ENCODE measurements at places on chromosomes 3 and 15.

DNA sequence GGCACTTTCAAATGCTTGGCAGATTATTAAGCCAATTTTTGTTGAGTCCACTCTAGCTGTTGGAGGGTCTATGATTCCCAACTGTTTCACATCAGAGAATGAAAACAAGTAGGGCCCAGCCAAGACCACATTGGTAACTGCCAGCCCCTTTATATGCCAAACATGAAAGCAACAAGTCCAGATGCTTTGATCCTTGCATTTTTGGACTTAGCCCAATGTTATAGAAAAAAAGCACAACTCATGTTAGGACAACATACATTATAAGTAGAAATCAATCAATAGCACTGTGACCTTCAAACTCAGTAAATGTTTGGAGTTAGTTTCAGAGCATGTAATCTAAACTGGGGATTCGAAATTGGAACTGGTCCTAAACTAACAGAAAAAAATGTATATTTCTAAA lies 674.7 kb downstream of the MECOM start:
- DNase-seq: no peak

- DNase-seq: no peak
Measured at GRCh38 chr3:71951842-71952241, 166.9 kb upstream of the PROK2 start.

- no peak for DNase-seq
Measured at GRCh38 chr3:63933459-63933858, 21.3 kb upstream of the SCAANT1 start.

GRCh38 chr3:61563313-61564271 lies 2.2 kb downstream of the PTPRG start:
- DNase-seq: no peak

GRCh38 chr15:63722204-63722808 lies 111.4 kb downstream of the HERC1 start:
- no peak for DNase-seq

DNA sequence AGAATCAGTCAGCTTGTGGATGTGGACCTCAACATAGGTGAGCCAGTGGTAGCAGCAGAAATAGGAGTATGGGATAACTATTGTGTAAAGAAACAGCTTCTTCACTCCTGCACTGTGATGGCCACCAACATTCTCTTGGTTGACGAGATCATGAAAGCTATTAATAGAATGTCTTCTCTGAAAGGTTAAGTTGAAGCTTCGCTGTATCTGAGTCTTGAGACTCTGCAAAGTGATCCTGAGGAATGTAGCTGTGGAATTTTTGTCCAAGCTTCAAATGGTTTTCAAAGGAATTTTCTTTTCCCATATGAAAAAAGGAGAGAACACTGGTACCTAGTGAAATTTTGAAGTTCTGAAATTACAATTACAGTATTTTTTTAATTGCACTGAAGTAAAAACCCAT lies 146.3 kb downstream of the GMNC start:
- no peak for DNase-seq

DNA sequence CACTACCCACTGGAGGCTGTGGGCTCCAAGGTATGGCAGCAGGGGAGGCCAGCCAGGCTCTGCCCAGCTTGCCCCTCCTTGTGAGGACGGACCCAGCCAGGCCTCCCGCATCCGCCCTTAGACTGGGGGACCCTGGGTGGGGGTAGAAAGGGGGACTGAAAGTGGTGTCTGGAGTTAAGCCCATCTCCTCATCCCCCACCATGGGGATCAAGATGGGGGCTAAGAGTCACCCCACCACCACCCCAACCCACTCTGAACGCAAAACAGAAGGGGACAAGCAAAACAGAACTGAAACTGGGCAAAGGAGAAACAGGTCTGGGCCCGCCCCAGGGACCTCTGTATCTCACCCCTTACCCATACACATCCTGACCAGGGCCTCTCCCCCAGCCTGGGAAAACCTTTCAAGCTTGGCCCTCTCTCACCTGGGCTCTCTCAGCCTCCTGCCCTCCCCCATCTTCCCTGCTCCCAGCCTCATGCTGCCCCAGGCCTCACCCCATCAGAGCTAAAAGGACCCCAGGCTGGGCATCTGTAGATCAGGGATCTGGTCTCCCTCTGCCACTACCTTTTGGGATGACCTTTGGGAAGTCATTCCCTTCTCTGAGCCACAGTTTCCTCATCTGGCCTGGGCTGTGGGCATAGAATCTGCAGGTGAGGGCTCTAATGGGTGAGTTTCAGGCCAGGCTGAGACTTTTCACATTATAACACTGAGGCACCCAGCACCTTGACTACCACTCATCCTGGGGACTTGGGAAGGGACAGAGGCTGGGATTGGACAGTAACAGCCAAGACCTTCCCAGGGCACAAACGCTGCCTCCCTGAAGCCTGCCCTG lies 30.0 kb upstream of the CYP11A1 start:
- no peak for DNase-seq

DNA sequence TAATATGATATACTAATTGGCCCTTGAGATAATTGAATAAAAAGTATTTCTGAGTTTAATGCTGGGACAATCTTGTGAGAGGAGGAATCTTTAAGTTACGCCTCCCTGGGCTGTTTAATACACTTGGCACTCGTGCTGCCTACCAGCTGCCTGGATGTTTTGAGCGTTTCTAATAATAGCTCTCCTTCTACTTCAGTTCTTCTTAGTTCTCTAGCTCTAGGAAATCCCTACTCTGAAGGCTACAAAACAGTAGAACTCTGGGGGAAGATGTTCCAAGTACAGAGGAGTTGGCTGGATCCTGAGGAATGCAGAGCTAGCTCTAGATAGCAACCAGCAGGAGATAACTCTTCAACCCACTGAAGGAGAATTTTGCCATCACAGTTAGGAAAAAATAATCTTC lies 3.5 kb downstream of the NAALADL2 start:
- DNase-seq: no peak

DNA sequence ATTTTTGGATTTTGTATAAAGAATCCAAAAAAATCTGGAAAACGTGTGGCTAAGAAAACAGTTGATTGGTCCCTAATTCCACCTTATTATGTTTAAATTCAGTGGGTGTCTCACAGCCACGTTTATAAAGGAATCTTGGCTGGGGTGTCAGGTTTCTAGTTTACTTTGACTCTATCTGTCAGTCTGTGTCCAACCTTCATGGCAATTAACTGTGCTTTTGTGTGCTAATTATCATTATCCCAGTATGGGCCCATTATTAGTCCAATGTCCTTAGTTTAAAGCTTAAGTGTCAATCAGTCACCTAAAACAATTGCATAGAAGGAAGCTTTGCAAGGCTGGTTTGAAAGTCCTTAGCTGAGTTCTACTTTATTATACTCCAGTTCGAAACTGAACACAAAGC lies 3.7 kb upstream of the CNTN4 start:
- no peak for DNase-seq

DNA sequence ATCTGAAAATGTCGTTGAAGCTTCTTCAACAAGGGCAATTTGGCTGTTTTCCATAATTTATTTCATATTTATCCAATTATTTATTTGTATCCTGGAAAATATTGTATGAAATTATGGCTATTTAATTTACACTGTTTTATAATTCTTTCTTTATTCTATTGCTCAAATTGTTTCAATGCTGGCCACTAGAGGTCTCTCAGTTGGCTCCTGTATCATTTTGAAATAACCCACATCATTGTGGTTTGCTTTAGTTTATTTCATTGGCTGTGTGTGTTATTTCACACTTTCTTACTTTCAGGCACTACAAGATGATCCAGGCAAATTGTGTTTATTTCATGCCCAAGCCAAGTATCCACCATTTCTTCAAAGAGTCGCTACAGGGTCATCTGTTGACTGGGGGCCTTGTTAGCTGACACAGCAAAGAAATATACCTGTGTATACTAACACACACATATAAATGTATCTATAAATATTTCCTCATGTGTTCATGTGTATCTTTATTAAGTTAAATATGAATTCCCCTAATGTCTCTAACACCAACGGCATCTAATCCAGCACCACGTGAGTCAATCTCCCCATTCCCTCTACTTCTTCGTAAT lies 86.2 kb downstream of the NPAP1 start:
- no peak for DNase-seq

GRCh38 chr3:42900226-42901072 lies 5.5 kb upstream of the ZNF662 start:
- DNase-seq: no peak

DNA sequence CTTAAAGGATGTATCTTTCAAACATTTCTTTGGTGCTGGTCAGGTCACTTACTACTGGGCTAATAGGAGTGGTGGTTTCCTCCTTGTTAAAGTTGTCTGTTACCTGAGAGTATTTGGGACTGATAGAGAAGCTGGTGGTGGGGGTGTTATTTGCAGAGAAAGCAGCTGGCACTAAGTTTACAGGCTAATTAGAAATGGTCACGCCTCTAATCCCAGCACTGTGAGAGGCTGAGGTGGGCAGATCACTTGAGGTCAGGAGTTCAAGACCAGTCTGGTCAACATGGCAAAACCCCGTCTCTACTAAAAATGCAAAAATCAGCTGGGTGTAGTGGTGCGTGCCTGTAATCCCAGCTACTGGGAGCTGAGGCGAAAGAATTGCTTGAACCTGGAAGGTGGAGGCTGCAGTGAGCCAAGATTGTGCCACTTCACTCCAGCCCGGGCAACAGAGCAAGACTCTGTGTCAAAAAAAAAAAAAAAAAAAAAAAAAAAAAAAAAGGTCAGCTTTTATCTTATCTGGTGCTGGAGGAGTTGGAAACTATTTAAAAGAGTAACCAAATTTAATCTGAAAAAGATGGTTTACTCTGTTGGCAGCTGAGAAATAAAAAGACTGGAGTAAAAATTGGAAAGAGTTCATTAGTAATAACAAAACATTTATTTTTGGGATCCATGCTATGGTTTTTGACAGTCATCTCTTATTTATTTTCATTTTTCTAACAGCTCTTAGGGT lies 332.6 kb downstream of the PTPRG start:
- DNase-seq: no peak

DNA sequence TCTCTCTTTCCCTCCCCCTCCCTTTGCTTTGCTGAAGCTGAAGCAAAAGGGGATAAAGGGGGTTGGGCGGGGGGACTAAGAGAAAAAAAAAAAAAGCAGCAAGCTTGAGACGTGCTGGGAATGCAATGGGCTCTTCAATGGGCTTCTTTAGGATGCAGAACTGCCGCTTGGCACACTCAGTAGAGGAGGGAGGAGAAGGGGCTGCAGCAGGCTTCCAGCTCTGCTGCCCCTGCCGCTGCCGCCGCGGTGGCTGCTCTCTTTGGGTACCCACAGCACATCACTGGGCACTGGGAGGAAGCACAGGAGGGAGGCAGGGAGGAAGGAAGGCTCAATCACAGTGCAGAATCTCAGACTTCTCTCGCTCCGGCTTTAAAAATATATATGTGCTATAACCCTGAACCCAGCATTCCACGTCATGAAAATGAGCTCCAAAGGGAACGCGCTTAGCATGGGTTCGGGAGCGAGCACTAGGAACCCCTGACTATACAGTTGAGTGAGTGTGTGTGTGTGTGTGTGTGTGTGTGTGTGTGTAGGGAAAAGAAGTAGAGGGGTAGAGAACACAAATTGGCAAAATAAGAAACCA lies 3.5 kb downstream of the SLITRK3 start:
- no peak for DNase-seq

DNA sequence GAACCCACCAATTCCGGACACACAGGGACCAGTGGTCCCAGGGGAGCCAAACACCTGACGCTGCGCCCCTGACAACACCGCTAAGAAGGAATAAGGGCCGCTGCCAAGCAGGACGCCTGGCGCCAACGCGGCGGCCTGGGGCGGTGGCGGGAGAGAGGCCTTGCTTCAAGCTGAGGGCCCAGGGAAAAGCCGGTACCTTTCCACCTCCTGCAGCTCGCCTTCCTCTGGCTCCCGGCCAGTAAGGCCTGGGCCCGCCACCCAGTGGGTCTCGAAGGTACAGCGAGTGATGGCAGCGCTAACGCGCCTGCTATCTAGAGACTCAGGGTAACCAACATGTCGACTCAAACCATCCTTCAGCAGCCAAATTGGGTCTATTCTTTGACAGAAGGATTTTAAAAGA lies 1074.1 kb downstream of the SI start:
- DNase-seq: no peak

DNA sequence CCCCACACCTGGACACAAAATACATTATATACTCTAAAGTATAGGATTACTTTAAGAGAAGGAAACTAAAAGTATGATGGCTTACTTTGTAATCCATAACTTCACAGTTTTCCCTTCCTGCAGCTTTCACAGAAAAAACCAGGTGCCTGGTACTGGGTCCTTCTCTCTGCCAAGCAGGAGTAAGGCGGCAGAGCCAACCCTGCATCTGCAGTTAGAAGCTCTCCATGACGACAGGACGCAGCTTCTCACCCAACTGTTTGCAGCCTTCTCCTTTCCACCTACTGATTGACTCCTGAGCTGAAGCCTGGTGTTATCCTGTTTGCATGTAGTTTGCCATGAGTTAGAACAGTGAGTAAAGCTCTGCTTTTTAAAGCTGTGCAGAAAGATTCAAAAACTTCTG lies 6.7 kb downstream of the MRAS start:
- no peak for DNase-seq

DNA sequence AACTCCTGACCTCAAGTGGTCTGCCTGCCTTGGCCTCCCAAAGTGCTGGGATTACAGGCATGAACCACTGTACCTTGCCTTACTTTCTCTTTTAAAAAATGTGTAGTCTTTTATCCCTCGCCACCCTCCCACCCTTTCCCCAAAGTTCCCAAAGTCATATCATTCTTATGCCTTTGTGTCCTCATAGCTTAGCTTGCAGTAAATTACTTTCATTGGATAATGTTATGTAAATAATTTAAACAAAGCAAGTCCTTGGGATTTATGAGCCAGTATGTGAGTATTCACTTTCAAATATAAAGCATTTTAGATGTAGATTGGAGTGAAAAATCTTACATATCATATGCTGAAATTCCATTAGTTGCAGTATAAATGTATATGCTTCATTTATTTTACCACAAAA lies 11.0 kb downstream of the GTF2A2 start:
- no peak for DNase-seq

DNA sequence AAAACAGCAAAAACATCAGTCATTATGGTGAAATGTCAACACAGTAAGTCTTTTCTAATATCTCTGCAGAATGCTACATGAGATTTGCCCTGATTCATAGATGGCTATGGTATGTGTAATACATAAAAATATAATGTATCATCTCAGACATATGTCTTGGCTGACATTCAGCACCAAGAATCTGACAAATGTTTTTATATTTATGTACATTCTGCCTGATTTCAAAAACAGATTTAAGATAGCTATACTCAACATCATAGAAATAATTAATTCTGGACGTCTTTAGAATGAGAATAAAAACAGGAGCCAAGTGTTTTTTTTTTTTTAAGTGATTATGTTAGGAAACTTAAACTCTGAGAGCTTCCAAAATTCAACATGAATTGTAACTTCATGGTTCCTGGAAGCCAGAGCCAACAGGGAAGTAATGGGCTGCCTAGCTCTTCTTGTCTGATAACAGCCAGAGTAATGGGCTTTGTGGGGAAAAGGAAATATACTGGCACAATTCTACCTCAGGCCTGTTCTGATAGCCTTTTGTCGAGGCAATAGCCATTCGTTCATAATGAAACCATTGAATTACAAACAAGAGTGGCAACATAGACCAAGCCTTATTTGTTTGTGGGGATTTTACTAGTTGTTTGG lies 184.4 kb downstream of the VGLL4 start:
- DNase-seq: no peak

GRCh38 chr3:87218560-87218959 lies 8.5 kb upstream of the CHMP2B start:
- DNase-seq: no peak

- no peak for DNase-seq
Measured at GRCh38 chr3:82927309-82928253, 1166.1 kb upstream of the GBE1 start.

- no peak for DNase-seq
Measured at GRCh38 chr15:98651581-98652220, 3.4 kb downstream of the IGF1R start.
